ENCODE measurements at places on chromosomes 2 and 18.

DNA sequence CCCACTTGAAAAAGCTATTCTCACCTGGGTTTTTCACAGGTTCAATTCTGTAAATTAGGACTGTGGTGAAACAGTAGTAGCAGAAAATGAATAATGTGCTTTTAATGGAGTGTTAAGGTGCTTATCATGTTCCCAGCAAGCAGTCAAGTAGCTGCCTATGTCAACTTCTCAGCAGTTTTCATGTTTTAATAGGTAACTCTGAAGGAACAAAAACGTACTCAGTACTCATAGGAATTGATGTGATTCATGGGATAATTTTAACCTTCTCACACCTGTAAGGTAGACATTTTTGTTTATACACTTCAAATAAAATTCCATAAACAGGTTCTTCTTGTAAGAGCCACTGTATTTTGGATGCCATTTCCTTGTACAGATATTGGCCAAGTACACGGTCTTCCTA lies 801.6 kb downstream of the MBD2 start:
- peak; percentile 29 for DNase-seq

GRCh38 chr18:71403501-71403900 lies 1114.7 kb downstream of the SOCS6 start:
- DNase-seq, result no peak

DNA sequence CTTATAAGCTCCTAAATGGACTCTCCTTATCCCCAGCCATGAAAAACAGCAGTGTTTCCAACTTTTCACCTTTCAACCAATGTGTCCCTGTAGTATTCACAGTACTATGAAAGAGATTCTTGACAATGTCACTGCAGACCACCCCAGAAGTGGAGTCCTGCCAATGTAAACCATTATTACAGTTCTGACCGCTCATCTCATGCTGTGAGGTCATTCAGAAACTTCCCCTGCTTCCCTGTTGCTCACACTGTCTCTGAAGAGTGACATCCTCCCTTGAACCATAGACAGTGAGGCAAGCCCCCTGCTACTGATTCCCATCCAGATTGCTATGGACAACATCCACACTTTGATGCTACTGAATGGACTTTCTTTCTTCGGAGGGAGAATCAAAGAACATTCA lies 1523.7 kb upstream of the ACVR2A start:
- no peak for DNase-seq

DNA sequence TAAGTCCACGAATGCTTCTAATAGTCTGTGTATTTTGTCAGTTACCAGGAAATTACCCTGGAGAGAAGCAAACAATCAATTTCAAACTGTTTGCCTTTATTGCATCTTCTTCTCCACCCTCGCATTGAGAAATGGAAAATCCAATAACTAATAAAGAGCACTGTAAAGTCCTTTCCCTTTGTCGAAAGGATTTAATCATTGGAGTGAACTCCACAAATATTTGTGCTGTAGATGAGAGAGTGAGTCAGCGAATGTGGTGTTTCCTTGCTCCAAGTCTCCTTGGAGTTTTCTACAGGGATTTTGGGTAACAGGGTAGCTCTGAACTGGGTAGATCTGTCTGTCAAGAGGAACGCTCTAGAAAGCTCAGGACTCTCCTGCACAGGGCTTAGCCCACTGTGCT lies 240.2 kb downstream of the KCNS3 start:
- no peak for DNase-seq

DNA sequence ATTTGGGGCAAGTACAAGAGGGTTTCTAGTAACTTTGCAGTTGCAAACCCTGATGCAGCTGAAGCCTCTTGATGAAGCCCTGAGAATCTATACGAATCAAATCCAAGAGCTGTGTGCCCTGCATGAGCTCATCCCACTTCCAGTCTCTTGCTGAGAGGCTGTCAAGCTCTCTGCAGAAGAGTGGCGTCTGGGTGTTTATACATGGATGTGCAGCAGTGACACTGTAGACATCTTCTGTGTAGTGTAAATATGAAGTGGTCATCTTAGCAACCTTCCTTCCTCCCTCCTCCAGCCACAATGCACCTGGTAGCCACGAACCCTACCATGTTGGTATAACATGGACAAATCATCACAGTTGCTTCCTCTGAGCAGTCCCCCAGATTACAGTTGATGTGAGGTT lies 18.4 kb upstream of the KIAA2012 start:
- DNase-seq, result no peak

DNA sequence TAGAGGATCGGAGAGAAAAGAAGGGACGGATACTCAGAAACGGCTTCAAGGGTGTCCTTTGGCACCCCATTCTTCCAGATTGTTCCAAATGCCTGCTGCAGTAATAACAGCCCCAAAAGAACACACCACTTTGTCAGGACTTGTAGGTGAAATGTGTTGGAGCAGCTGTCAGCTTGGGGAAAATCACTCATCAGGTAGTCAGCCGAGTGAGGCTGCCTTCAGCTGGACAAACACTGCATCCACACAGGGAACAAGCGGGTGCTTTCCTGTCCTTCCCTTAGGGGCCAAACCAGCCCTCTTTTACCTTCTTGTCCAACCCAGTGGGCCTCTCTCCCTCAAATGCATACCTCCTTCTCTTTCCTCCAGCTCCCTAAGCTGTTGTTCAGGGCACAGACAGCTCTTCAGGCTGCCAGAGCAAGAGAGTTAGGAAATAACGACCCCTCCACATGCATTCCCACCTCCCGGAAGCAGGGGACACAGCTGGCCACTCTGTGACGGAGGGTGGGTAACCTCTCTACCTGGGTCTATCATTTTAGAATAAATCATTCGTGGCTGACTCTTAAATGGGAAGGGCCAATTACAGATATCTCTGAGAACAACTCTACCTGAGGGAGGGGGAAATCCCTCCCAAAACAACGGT lies 48.1 kb downstream of the BCL11A start:
- DNase-seq, result peak; percentile 38

- DNase-seq, result no peak
Measured at GRCh38 chr2:70772486-70773155, 4.6 kb upstream of the ADD2 start.

DNA sequence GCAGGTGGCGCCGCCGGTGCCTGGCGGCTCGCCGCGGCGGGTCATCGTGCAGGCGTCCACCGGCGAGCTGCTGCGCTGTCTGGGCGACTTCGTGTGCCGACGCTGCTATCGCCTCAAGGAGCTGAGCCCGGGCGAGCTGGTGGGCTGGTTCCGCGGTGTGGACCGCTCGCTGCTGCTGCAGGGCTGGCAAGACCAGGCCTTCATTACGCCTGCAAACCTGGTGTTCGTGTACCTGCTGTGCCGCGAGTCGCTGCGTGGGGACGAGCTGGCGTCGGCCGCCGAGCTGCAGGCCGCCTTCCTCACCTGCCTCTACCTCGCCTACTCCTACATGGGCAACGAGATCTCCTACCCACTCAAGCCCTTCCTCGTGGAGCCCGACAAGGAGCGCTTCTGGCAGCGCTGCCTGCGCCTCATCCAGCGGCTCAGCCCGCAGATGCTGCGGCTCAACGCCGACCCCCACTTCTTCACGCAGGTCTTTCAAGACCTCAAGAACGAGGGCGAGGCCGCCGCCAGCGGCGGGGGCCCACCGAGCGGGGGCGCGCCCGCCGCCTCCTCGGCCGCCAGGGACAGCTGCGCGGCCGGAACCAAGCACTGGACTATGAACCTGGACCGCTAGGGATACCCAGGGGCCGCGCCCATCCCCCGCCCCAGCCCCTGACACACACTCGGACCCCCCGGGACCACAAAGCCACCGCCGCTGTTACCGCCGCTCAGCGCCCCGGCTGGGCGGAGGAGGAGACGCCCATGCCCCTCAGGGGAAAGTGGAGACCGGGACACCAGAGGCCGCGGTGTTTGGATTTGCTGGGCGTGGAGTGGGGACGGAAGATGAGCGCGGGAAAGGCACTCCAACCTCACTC lies 1.1 kb downstream of the CDK5R2 start:
- DNase-seq, result no peak
